Upper lobe of right lung (tissue), 1 donor: ENCODE measurements at places on chromosomes 7 and 10.
A peak's percentile ranks its signal among the peaks of the same experiment; 100 is the strongest.

- no peak for DNase-seq
Measured at GRCh38 chr7:90769036-90769435, 172.9 kb downstream of the CDK14 start.

DNA sequence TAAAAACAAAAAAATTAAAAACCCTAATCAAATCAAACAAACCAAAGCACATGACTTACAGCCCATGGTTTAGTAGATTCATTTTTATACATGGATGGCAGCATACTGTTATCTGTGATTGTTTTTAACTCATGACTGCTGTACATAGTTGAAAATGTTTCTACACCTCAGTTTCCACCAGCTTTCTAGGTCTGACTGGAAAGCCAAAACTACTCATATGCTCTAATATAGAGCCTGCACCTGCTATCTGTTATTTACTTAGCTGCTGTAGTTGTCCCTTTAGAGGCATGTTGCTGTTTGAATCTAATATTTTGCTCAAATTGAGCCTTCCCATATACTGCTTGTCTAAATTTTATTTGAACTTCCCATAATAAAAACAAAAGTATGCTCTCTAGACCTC lies 289.9 kb upstream of the LRRN3 start:
- DNase-seq: no peak

DNA sequence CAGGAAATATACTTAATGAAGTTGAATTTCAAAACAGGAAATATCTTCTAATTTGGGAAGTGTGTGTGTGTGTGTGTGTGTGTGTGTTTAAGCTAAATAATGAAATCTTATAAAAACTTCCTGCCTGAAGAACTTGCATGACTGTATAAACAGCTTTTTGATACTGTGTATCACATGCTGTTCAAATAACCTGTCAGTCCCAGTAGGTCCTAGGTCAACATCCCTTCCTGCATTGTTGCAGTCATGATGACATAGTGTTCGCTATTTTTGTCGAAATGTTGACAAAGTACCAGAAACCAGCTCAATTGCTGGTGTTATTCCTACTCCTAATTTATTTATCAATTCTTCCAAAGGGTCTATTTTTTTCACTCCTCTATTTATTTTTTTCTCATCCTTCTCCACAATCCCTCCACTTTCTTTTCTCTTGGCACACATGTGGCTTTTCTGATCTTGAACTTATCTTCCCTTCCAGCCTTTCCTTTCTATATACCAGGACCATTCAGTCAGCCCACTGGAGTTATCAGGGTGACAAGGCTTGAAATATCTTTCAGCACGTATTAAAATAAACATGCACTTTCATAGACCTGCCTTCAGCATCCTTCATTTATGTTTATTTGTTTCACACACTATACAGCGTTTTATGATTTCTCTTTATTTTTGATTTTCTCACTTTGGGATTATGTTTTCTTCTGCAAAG lies 115.8 kb downstream of the PLXDC2 start:
- DNase-seq: no peak

- no peak for DNase-seq
Measured at GRCh38 chr7:120987280-120987679, 1.2 kb upstream of the CPED1 start.

- no peak for DNase-seq
Measured at GRCh38 chr7:150447966-150448788, 2.3 kb upstream of the GIMAP8 start.

DNA sequence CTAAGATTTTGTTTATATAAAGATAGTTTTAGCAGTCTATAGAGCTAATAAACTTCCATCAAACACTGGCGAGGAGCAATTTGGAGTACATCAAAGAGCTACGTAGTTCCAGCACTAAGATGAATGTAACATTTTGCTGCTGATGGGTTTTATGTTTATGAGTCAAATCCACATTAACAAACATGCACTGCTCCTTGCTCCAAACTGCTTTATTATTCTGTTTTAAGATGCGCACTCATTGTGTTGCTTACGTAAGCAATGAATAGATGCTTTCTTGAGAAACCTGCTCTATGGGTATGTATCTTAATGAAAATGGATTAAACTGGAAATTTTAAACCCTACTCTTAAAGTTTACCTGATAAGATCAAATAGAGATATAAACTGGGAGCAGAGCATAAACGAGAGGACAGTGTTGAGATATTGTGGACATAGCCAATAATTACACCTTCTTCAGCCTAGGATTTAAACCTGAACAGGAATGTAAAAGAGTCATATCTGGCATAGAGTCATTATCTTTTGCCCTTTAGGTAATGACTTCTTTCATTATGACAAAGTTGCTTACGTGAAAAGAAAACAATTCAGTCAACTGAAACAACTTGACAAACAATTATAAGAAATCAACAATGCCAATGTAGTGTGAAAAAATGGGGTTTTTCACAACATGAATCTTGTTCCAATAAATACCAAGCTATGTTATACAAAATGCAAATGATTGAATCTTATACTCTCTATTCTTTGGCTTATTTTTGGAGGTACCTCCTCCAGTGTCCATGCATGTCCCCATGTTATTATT lies 153.5 kb upstream of the MTPN start:
- no peak for DNase-seq

- no peak for DNase-seq
Measured at GRCh38 chr10:119526621-119527592, 15.6 kb downstream of the RGS10 start.

DNA sequence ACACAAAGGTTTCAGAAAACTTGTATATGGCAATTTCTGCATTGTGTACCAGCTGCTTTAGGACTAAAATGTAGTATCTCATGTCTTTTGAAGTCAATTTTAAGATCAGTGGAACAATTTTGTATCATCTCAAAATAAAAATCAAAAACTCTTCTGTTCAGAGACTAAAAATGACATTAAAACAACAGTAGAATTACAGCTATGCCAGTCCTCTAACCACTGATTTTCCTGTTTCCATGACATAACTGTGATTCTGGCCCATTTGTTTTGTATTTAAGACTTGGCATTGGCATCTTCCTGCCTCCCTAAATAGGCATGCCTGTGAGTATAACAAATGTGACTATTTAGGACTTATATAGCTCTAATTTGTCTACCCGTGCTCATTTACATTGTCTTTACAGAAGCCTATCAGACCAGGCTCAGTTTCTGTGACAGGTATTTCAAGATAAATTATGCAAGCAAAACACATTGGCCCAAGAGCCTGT lies 29.1 kb upstream of the VPS41 start:
- no peak for DNase-seq

DNA sequence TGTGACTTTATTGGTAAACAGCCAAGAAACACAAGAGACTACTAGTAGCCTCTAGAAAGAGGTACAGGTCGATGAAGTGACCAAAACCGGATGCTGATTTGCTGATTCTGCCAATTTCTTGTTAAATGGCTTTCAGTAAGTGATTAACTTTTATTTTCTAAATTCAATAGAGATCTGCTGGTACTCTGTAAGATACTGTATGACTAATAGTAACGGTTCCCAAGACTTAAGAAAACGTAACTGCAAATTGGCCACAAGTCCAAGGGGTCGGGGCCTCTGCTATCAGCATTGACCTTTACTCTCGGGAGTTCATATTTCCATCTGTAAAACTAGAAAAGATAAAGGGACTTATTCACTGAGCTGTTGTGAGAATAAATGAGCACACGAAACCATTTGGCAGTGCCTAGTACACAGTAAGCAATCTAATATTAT lies 1.4 kb downstream of the FAM3C start:
- no peak for DNase-seq

- DNase-seq: no peak
Measured at GRCh38 chr7:36606153-36606975, 117.9 kb downstream of the AOAH start.

- DNase-seq: no peak
Measured at GRCh38 chr7:36407636-36408550, 18.2 kb downstream of the ANLN start.

DNA sequence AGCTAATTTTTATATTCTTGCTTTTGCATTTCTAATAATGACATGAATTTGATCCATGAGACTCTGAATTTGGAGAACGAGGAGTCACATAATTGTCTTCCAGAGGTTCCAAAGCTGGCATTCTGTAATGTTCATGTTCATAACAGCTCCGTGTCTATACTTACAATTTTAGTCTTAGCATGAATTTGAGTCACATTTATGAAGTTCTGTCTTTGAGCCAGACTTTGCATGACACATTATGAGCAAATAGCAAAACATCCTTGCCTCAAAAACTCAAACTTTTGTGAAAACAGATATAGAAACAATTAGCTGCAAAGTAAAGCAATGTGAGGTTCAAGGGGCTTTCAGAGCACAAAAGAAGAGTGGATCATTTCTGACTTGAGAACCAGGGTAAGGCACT lies 44.5 kb upstream of the CAV2 start:
- no peak for DNase-seq

- no peak for DNase-seq
Measured at GRCh38 chr7:111958896-111959295, 247.3 kb downstream of the DOCK4 start.

- no peak for DNase-seq
Measured at GRCh38 chr10:55329796-55330195, 528.8 kb upstream of the PCDH15 start.

GRCh38 chr10:102628451-102628911 lies 15.8 kb upstream of the TRIM8 start:
- DNase-seq: peak; percentile 80

DNA sequence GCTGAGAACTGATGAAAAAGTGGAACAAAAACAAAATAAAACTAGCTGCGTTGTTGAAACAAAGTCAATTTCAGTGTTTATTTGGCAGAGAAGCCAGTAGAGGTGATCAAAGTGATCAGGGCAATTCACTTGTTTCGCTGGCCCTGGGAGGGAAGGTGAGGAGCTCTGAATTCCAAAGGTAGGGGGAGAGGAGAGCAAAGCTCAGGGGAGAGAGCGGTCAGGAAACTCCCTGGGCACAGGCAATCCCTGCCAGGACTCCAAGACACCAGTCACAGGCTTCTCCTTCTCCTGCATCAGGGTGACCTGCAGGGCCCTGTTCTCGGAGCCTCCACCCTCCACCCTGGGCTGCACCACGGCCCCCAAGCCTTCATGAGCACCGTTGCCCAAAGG lies 6.8 kb upstream of the KIAA1217 start:
- DNase-seq: no peak

DNA sequence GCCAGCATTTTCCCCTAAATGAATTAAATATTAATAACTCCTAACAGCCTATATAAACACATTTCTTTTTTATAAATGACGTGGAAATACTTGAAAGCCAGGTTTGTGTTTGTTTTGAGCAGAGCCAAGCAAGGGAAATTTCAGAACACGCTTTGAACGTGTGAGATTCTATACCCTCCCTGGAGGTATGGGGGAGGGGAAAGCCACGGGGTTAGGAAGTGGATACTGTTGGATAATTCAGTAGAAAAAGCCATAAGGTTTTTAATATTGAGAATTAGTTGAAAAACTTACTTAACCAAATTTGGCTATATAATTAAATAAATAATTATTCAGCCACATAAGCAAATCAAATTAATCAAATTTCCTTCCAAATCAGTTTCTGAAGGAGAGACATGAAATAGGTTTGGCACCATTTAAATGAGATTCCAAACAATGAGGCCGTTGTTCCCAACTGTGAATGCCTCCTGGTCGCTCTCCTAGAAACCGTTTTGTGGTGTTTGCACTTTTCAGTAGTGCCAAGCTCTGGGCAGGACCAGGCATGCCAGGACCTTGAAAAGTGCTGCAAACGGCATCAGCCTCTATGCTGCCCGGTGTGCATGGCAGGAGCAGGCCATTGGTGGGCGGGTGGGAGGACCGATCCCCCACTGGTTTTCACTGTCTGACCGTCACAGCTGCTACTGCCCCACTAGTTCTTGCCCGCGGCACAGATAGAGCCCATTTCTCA lies 88.1 kb downstream of the SEPTIN14 start:
- DNase-seq: no peak

GRCh38 chr10:24237801-24238395 lies 29.0 kb downstream of the KIAA1217 start:
- no peak for DNase-seq

- DNase-seq: no peak
Measured at GRCh38 chr7:101410743-101411507, 48.2 kb downstream of the COL26A1 start.

GRCh38 chr10:8403711-8404371 lies 349.4 kb downstream of the GATA3 start:
- no peak for DNase-seq

DNA sequence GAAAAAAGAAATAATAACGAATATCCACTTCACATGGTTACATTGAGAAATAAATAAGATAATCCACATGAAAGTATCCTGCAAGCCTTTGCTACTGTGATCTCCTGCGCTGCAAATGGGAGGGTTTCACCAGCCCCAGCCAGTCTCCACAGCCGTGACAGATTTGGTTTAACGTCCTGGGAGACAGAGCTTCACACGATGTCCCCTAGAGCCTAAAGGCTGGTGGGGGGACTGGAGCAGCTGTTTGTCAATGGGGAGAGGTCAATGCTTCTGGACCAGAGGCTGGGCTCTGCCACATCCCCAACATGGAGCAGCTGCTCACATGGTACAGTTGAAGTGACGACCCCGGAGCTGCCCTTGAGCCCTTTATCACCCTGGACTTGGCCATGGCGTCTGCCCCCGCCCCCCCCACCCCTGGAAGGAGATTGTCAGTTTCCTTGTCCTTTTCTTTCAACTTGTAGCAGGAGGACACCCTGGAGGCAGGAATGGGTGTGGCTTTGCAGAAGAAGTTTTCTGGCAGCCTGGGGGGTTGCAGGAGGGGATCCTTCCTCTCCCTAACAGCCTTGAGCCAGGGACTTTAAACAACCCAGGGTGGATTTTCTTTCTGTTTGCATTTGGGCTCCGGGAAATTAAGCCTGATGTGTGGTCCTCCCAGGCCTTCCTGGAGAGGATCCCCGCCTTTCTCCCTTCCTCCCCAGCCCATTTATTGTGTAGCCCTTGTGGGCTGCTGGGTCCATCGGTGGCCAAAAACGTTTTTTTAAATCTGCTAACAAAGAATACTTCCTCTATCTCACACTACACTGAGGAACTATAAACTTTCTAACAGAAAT lies 37.0 kb upstream of the MXI1 start:
- no peak for DNase-seq

DNA sequence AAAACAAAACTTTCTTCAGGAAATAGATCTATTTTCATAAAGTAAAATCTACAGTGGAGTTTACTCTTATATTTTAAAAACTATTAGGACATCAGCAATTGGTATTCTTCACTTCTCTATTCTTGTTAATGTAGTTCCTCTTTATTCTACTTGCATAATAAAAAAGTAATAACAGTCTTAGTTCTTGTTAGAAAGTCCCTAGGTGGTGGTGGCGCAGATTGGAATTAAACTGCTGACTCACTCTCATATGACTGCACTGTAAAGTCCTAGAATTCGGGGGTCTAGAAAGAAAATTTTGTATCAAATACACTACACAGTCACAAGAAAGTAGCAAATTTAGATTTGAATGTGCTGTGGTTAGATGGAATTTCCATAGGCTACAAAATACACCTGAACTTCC lies 44.6 kb upstream of the TES start:
- DNase-seq: no peak
